NCI-H1436 treated with DMSO at 0.1 percent for 48 hours (cell line): ENCODE measurements at places on chromosomes 11 and 22.

- no peak for DNase-seq
Observed at GRCh38 chr11:71447791-71448256, 369 bp downstream of the DHCR7 start.

GRCh38 chr11:115579181-115579825, 75.1 kb upstream of the CADM1 start:
- DNase-seq, result no peak

DNA sequence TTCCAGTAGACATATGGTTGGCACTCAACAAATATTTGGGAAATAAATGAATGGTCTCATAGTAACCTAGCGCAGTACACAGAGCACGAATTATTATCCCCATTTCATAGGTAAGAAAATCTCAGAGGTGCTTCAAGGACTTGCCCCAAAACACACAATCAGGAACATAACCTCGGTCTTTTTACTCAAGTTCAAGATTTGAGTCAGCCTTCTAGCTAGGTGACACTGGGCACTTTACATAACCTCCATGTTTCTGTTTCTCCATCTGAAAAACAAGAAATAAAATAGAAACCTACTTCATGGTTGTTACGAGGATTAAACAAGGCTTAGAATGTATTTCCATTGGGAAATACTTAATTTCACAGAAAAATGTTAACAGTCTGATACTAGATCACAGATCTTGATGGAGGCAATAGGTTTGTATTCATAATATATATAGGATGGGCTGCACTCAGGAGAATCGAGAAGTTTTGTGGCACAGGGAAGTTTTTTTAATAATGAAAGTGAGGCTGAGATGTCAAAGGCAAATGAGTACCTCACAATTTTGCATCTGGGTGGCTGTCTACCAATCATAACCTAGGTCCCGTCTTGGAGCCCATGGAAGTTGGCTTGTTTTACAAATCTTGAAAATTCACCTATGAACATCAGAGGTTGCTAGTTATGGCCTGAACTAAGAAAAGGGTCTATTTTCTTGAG, 147.4 kb upstream of the ZC3H12C start:
- DNase-seq, result no peak

DNA sequence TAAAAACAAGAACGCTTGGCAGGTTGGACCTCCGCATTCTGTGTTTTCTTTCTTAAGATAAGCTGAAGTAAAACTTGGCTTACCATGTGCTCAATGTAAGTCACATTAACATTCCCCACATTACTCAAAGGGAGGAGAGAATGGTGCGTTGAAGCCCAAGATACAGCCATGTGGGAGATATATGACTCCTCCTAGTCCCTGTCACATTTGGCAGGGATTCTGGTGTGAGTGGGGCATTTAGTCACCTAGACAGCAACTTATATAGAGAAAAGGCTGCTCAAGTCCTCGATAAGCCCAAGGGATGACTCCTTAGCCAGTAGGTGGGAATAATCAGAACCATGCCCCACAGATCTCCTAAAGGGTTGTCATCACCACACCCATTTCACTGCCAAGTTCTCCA, 4.6 kb downstream of the PRSS23 start:
- no peak for DNase-seq
